Hepatocyte (in vitro differentiated cells): ENCODE measurements at places on chromosomes 12 and 14. TPM values are rescaled to one million over a fixed set of nuclear protein-coding genes. Genes with fewer than 3 reads are reported as not detected.
A peak's percentile ranks its signal among the peaks of the same experiment; 100 is the strongest.

The RAPGEF3 gene
- total RNA-seq: 1.0 and 2.6 TPM in 2 replicates

The BLTP3B gene
- 30.1 and 31.8 TPM in 2 replicates for total RNA-seq

The DYNLL1 gene
- total RNA-seq: 383 and 418 TPM in 2 replicates

The GPR137C gene
- total RNA-seq: 1.8 and 2.5 TPM in 2 replicates

The TAS2R43 gene
- total RNA-seq: 2.6 and 2.8 TPM in 2 replicates

DNA sequence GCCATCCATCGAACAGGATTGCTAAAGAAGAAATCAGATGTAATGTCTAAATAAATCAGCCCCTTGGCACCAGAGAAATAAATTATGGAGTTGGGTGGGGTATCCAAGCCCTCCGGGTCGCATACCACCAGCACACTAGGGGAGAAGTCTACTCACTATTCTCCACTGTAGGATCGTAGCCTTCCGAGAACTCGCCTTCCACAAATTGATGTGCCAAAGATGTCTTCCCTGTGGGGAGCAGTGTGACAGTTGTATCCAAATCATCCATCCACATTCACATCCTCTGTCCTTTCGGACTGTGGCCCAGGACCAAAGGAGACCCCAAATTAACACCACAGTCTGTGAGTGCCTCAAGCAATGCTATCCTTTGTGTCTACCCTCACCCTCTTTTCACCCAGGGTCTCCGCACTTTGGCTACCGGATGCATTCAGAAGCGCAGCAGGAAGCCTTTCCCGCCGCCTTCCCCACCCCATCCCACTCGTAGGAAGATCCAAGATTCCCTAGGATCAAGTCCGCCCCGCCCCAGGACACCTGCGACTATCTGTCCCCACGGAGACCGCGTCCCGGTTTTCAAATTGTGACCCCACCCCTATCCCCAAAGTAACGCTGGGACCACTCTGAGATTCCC, 786 bp downstream of the RHEBL1 start:
- no peaks in the 10 kb centered on the region for H3K36me3 ChIP-seq
- no peaks in the 10 kb centered on the region for H3K27me3 ChIP-seq
- no peak for DNase-seq
- no peaks in the 10 kb centered on the region for H3K4me1 ChIP-seq
- H3K27ac ChIP-seq: no peak overlapping the region

- H3K36me3 ChIP-seq: no peaks in the 10 kb centered on the region
- H3K27me3 ChIP-seq: no peaks in the 10 kb centered on the region
- H3K27ac ChIP-seq: peak overlapping the region; percentile 96
- peak overlapping the region; percentile 11 for H3K4me3 ChIP-seq
- peak; percentile 95 for DNase-seq
- peaks cover 56% of the 10 kb centered on the region for H3K4me1 ChIP-seq
Measured at GRCh38 chr14:77032844-77033621, 4.5 kb upstream of the IRF2BPL start.

DNA sequence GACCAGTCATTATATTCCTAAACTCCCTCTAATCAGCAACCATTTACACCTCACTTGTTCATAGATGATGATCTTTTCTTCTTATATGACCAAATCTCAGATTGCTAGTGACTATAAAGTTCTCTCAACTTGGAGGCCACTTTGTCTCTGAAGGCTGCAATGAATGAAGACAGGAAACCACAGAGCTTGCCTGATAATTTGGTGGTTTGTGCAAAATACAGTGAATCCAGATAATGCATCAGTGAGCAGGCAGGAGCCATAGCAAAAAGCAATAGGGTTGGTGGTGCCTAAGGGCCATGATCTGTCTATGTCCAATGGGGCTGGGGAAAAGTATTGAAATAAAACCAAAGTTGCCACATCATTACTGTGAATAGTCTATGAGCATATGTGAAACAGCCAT, 123.8 kb upstream of the LRFN5 start:
- no peak overlapping the region for H3K4me3 ChIP-seq
- no peak for DNase-seq
- H3K27ac ChIP-seq: no peak overlapping the region

- H3K36me3 ChIP-seq: no peaks in the 10 kb centered on the region
- no peak overlapping the region for H3K4me3 ChIP-seq
- no peak for DNase-seq
- no peak overlapping the region for H3K27ac ChIP-seq
Measured at GRCh38 chr14:90523961-90524875, 127.4 kb downstream of the CALM1 start.

DNA sequence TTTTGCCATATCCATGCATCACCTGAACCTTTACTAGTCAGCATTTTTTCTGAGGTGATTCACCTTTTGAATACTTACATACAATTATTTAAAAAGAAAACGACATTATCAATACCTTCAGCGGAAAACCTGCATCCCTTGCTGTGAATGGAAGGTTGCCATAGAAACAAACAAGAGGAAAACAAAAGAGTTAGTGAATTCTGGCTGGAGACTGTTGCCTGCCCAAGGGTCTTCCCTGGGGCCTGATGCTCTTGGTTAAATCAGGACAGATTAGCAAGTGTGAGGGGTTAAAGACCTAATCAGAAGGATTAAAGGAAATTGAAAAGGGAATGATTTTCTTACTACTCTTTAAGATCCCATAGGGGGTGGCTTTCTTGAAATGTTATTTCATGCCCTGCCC, 96.0 kb upstream of the WSCD2 start:
- H3K4me1 ChIP-seq: no peaks in the 10 kb centered on the region

GRCh38 chr12:14928931-14929330, 9.4 kb downstream of the ERP27 start:
- peaks cover 37% of the 10 kb centered on the region for H3K4me1 ChIP-seq
- peak; percentile 71 for DNase-seq
- H3K4me3 ChIP-seq: no peak overlapping the region
- H3K27me3 ChIP-seq: no peaks in the 10 kb centered on the region
- no peaks in the 10 kb centered on the region for H3K36me3 ChIP-seq

DNA sequence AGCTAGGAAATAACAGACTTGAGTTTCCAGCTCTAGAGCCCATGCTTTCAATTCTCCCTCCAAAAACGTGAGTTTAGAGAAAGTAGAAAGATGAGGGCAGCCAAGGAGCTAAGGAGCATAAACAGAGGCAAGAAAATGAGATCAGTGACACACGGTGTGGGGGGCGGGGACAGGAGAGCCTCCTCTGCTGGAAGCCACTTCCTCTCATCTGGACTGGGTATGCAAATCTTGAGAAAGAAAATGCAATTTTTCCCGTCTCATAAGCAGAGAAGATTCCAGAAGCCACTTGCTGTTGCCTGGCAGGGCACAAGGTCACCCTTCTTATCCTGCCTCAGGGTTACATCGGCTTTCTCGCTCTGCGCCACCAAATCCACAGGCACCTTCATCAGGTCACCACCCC, 6.0 kb downstream of the OR10P1 start:
- H3K4me1 ChIP-seq: no peaks in the 10 kb centered on the region
- no peak overlapping the region for H3K4me3 ChIP-seq
- H3K27me3 ChIP-seq: no peaks in the 10 kb centered on the region
